ENCODE measurements at places on chromosomes 1 and 21. TPM values are rescaled to one million over a fixed set of nuclear protein-coding genes. Genes with fewer than 3 reads are reported as not detected.

Gene RIMKLA
- not detected for total RNA-seq

Gene ATP1A4
- not detected for total RNA-seq

Gene KIAA1614
- 0.26 TPM for total RNA-seq

Gene SYCP1
- total RNA-seq, result not detected

Gene ZC3H12A
- 26.2 TPM for total RNA-seq

Gene RAB4A
- 46.5 TPM for total RNA-seq

Gene NT5C1A
- total RNA-seq, result 0.33 TPM

GRCh38 chr1:172359491-172359999 is 60.9 kb upstream of the C1orf105 start:
- peak; percentile 31 for DNase-seq

DNA sequence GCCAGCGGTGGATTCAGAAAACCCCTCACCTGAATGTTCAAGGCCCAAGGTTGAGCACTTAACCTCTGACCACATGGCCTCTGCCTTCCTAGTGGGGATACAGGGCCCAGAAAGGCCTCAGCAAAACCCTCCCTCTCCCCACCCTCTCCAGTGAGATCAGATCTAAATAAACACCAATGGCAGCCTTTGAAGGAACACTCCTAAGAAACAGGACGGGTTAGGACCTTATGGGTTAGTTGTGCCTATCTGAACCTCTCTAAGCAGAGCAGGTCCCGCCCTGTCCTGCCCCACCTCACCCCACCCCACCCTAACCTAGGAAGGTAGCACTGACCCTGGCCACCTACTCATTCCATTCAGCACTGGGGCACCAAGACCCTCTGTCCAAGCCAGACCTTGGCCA is 7.9 kb upstream of the GRHL3 start:
- DNase-seq, result no peak

DNA sequence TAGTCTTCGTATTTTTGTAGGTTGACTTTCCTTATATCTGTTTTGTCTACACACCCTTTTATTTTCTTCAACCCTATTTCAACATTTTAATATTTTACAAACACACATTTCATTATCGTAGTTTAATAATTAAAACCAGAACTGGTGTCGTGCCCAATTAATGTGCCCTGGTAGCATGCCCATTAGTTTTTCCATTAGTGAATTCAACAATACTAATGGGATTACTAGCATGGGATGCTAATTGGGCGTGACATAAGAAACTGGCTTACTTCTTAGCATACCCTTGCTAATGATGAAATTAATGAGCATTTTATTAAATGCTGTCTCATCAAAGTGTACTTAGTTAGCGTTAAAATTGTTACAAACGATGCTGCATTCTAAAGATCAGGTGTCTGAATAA is 332.7 kb downstream of the USH2A start:
- no peak for DNase-seq

- DNase-seq, result peak; percentile 56
Observed at GRCh38 chr1:234866007-234866866, 256.3 kb upstream of the IRF2BP2 start.

GRCh38 chr1:20612221-20612746 is 21.0 kb upstream of the PINK1 start:
- DNase-seq, result peak; percentile 91

GRCh38 chr1:46585312-46585938 is 18.6 kb downstream of the MKNK1 start:
- no peak for DNase-seq

GRCh38 chr1:12075195-12076114 is 12.4 kb downstream of the TNFRSF8 start:
- peak; percentile 57 for DNase-seq

- DNase-seq, result no peak
Observed at GRCh38 chr1:226394462-226394861, 13.4 kb downstream of the PARP1 start.

DNA sequence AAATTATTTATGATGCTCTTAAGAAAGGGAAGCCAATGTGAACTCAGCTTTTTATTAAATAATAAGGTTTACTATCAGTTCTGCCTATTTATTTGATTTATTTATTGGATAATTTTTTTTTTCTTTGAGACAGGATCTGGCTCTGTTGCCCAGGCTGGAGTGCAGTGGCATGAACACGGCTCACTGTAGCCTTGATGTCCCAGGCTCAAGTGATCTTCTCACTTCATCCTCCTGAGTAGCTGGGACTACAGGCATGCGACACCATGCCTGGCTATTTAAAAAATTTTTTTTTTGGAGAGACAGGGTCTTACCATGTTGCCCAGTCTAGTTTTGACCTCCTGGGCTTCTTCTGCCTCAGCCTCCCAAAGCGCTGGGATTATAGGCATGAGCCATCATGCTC is 21.0 kb upstream of the DNAJC28 start:
- DNase-seq, result no peak

GRCh38 chr1:14180738-14181137 is 417.7 kb upstream of the KAZN start:
- no peak for DNase-seq
